ENCODE measurements at places on chromosomes 4 and X.

DNA sequence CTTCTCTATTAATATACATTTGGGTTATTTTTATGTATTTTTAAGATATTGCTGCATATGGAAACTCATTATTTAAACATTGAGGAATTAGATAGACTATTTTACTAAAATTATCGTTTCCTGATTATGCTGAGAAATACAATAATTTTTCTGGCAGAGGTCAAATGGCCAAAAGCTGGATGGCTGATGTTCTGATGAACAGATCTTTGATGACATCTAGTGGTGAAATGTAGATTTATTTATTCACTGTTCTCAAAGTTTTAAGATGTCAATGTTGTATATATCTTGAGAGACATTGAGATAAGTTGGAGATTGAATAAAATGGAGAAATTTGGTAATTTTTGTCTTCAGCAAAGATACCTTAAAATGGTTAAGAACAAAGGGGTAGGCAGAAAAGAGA, 96.2 kb downstream of the UGT8 start:
- no peak for DNase-seq

GRCh38 chr4:55723403-55723802, 87.3 kb upstream of the NMU start:
- DNase-seq = no peak

DNA sequence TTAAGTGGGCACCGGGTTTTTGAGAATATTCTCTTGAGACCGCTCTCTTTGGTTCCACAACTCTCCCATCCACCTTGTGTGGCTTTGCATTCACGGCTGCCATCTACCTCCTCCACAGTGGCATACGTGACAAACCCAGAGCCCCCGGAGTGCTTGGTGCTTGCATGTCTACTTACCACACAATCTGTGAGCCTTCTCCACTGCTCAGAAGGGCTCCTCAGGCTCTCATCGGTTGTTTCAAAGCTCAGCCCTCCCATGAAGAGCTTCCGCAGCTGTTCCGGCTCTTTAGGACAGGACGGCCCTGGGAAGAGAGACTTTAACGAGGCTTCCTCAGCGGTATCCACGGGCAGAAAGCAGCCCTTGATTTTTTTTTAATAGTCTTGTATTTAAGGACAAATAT, 167.6 kb upstream of the ANK2 start:
- DNase-seq = no peak

- DNase-seq = no peak
These were observed 6.0 kb downstream of the EREG start for GRCh38 chr4:74370912-74371311.
